ENCODE measurements at places on chromosomes 6 and 20.

- DNase-seq = no peak
These were observed 4.2 kb upstream of the VARS1 start for GRCh38 chr6:31799781-31800180.

DNA sequence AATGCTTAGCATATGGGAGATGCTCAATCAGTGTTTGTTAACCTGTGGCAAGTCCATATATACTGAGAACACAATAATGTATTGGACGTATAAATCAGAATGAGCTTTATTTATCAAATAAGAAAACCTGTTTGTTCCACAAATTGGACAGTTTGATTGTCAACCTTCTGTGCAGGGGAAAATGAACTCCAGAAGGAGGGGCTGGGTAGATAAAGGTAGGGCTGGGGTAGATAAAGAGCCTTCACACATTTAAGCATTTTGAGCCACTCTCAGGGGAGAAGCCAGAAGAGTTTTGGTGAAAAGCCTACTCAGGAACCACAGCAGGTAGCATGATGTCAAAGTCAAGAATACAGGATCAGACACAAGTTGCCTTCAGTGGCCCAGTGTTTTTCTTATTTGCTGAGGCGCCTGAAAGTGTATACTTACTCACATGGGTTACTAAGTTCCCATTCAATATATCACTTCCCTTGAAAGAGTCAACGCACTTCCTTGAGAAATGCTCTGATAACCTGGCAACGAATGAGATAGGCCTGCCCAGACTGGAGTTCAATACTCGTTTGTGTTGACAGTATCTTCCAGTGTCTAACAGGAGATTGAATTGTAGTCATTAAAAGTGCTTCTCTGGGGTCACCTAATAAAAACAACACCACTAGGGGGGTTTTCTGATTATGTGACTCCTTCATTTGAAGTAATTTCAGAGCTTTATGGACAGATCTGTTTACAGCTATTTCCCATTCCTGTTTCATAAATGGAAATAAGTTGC is 263.9 kb upstream of the CITED2 start:
- no peak for DNase-seq

GRCh38 chr6:90286884-90287488 is 9.7 kb downstream of the BACH2 start:
- DNase-seq = no peak

DNA sequence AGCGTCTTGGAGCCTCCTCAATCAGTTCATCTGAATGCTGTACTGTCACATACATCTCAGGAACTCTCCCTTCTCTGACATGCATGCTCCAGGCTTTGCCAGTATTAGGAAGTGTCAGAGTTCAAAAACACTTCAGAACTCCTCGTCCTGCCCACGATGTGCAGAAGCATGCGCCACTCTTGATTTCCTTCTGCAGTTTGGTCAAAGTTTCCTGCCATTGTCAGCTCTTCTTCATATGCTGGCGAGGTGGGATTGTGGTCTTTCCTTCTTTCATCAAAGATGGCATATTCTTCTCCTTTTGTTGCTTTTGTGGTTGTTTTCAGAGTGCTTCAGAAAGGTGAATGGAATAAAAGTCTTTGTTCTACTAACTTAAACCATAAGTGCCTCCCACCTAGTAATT is 21.0 kb downstream of the SLC13A3 start:
- no peak for DNase-seq

DNA sequence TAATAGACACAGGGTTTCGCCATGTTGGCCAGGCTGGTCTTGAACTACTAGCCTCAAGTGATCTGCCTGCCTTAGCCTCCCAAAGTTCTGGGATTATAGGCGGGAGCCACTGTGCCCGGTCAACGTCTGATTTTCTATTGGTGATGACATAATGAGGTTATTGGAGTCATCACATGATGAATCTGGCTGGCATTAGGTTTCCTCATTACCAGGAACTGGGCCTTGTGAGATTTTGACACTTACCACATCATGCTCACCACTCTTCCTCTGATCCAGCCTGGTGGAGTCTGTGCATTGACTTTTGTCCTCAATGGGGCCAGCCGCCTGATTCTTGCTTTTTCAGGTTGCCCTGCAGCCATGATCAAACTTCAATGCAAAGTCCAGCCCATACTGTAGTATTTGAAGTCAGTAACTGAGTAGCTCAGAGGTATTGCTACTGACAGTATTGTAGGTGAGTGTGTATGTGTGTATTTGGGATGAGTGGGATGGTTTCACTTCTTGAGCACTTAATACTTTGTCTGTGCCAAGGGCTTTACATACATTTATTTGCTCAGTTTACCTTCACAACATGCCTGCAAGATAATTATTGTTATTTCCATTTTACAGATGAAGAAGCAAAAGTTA is 16.0 kb downstream of the ANKS1A start:
- DNase-seq = no peak

DNA sequence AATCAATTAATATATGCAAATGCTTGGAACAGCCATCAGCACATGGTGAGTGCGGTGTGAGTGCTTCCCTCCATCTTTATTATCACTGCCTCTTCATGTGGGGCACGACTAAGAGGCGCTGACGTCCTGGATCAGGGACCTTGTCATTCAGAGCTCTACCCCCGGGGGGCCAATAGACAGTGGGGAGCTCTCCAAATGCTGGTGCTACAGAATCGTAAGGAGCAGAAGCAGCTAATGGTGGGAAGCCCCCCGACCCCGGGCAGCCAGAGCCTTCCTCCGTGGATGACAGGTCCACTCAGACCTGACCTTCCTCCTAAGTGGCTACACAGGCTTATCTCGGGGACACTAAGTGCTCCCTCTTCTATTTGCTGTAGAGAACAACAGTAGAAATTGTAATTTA is 257.5 kb upstream of the PMEPA1 start:
- DNase-seq = no peak

DNA sequence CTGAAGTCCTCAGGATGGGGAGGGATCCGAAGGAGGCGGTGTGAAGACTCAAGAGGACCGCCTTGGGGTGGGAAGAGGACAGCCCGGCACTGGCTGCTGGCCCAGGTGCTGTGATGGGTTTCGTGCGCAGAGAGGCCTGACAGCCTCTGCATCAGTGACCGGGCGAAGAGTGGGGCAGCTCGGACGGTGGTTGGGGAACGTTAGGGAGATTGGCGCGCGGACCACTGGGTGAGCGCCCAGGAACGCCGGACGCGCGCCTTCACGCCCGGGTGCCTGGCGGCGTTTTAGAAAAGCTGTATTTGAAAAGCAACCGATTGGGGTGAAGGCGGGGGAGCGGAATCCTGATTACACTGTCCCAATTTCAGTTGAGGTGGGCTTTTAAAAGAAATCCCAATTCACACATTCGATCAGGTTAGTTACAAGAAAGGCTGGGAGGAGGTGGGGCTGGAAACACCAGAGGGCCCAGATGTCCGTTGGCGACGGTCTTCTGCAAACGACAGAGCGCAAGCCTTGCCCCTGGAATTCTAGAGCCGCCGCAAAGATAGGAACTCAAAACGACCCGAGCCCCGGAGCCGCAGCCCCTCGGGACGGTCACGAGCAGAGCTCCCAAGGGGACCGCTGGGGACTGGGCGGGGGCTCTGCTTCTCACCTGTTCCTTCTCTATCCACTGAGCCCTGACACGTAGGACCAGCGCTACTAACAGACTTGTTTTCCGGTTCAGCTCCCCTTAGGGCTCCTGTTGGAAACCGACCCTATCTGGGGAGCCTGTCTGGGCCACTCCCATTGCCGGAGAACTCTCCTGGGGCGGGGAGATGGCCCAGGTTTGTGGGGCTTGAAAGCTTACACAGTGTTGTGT is 8.5 kb upstream of the TRIM40 start:
- no peak for DNase-seq

DNA sequence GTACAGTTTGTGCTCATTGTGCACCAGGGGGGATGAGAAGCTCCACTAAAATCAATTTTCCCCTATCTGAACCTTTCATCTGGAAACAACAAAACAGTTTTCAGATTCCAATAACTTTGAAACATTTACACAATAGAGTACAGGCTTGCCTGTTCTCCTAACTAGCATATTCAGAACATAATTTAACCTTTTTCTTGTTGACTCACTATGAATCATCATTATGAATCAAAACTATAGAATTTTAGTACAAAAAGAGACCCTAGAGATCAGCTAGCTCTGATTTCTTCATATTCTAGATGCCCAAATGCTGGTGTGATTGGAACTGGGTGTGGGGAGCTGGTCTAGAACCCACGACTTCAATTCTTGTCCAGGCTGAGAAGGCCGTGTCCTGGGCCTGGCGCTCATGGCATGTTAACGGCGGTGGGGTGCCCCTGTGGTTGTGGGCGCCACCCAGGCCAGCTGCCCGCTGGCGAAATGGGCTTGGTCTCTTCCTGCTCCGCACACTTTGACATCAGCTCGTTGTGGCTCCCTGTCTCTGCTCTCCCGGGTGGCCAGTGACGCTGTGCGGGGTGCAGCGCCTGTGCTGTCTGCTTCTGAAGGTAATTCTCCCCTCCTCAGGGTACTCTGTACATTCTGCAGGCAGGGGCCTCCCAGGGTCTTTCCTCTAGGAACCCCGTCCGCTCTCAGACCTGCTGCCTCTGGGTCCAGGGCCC is 29.9 kb upstream of the AGPAT4 start:
- no peak for DNase-seq

GRCh38 chr20:10679269-10679668 is 5.5 kb upstream of the JAG1 start:
- no peak for DNase-seq

DNA sequence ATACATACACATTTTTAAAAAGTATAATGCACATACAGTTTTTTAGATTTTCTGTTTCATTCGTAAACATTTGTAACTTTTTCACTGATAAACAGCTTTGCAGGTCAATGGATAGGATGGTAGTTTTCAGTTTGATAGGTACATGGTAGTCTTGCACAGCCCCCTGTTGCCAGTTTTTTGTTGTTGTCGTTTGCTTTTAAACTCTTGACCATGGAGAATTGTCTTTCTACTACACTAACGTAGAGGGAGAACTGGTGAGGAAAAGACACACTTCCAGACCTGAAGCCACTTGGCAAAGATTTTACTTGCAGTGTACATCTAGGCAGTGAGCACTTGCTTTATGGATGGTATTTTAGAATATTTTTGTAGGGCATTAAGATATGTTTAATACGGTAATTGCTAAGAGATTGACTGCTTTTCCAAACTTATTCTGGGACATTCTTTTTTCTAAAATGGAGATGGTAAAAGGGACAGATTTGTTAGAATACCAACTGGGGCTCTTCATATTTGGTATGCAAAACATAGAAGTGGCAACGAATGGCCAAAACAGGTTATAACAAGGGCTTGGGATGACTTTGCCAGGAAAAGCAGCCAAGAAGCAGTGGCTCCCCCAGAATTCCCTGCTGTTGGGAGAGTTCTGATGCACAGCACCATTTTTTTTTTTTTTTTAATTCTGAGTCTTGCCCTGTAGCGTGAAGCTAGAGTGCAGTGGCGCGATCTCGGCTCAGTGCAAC is 1.5 kb downstream of the PYGB start:
- DNase-seq = no peak

DNA sequence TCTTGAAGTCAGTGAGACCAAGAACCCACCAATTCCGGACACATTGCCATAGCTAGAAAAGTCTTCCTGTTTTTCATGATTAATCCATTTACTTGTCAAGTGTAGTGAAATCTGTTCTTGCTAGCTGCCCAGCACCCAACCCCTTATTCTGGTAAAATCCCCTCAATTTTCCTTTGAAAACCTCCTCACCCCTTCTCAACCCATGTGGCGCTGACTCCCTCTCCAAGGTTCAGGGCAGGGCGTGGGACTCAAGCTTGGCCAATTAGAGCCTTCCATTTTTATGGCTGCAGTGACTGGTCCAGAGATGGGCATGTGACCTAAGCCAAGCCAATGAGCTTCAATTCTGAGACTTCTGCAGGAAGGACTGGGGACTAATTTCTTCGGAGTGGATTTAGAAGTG is 9.8 kb upstream of the ZBP1 start:
- no peak for DNase-seq
